Right ventricle myocardium superior (tissue), 1 donor: ENCODE measurements at places on chromosomes 12 and 14.

GRCh38 chr12:18799561-18799960, 61.6 kb downstream of the CAPZA3 start:
- no peak for DNase-seq

- no peak for DNase-seq
These were observed 12.3 kb downstream of the BRAP start for GRCh38 chr12:111673503-111673902.

GRCh38 chr14:32244404-32244803, 41.3 kb upstream of the RNU6-8 start:
- no peak for DNase-seq

- DNase-seq = no peak
These were observed 37.0 kb downstream of the WASHC3 start for GRCh38 chr12:102024765-102025164.

DNA sequence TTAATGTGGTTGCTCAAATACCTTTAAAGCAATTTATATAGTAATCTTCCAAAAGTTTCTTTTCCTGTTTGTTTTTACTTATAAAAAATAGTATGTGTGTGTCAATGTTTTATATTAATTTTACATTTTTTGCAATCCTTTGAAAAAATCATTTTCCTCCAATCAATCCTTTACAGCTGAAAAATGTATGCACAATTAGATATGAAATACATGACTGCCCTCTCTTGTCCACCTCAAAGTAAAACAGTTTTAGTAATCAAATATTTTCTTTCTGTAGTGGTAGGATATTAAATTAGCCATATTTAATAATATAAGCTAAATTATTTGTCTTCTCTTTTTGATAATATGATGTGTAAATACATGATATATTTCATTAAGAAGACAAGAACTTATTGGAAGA, 269.9 kb downstream of the ADAMTS20 start:
- DNase-seq = no peak

GRCh38 chr12:27271206-27271605, 27.1 kb downstream of the STK38L start:
- no peak for DNase-seq

DNA sequence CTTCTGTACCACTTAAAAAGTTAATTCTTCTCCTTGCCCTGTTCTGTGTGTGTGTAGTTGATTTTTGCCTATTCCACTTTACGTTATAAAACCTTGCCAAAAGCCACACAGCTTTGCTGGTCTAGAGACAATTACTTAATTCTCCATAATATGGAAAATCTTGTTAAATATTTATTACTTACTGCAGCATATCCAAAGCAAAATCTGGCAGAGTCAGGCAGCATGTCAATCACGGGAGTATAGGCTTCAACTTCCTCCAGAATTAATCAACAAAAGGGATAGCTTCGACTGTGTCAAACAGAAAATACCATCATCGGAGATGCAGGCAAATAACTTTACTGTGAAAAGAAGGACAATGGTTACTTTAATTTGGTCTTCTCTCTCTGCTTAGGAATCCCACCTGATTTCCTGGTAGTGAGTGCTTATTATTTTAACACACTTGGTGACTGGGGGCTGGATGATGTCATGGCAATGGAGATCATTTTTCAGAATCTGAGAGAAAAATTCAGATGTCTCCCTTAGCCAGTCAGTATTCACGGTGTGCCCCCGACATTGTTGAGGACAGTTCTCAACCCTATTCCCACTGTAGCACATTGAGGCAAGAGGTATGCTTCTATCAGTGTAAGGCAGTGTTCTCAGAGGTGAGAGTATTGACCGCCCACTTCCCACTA, 3.7 kb upstream of the MSRB3 start:
- no peak for DNase-seq

DNA sequence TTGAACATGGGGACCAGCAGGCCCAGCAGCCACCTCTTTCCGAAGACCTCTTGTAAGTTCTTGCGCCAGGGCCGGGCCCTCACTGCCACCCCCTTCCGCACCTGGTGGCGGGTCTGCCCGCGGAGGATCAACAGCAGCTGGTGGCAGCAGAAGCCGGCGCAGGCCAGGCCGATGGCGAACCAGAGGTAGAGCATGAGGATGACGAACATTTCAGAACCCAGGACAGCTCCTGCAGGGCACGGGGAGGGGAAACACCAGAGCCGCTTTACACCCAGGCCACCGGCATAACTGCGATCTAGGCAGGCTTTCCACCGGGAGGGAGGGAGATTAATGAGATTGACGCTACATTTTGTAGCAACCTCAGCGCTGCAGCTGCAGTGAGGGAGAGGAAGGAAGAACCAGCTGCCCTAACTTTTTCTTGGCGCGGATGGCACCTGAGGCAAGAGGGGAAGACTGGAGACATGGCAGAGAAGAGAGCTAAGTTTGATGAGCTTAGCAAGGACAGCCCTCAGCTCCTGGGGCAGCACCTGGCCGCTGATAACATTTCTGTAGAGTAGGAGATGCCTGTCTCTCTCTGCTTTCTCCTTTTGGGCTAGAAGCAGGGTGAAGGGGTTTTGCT, 7.8 kb downstream of the ZDHHC22 start:
- DNase-seq = peak; percentile 54

DNA sequence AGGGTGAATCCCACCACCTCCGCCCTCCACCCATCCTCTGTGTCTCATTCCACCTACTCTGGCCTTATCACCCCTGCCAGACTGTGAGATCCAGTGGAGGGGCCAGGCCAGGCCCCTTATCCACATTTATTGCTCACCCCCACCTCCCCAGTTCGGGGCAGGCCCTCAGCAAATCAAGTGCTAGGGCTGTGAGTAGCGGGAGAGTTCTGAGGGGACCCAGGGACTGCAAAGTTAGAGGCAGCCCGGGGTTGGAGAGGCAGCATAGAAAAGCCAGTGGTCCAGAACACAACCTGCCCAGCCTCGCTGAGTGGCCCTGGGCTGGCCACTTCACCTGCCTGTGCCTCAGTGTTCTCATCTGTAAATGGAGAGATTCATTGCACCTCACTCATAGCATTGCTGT, 27.2 kb upstream of the ACTN1 start:
- DNase-seq = no peak

- DNase-seq = no peak
These were observed 110.2 kb downstream of the SNAPC1 start for GRCh38 chr14:61872452-61872851.

GRCh38 chr12:25182765-25183164, 12.2 kb downstream of the DNAI7 start:
- DNase-seq = no peak

- no peak for DNase-seq
These were observed 1.3 kb downstream of the GPN3 start for GRCh38 chr12:110466791-110467190.

DNA sequence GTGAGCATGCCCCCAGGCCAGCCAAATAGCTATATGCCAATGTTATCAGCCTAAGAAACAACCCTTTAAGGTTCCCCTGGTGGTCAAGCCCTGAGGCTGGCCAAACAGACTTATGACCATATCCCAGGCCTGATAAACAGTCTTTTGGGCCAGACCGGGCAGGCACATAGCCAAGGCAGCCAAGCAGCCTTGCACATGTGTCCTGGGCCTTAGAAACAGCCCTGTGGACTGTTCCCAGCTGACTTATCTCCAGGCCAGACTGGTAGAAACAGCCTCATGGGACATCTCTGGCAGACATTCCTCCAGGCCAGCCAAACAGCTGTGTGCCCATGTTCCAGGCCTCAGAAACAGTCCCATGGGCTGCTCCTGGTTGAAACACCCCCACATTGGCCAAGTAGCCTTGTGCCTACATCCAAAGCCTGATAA, 295.0 kb upstream of the MGAT4C start:
- peak; percentile 64 for DNase-seq

GRCh38 chr12:93177208-93178153, 200.2 kb upstream of the NUDT4 start:
- DNase-seq = no peak

GRCh38 chr12:102465762-102466560, 14.4 kb downstream of the IGF1 start:
- no peak for DNase-seq

DNA sequence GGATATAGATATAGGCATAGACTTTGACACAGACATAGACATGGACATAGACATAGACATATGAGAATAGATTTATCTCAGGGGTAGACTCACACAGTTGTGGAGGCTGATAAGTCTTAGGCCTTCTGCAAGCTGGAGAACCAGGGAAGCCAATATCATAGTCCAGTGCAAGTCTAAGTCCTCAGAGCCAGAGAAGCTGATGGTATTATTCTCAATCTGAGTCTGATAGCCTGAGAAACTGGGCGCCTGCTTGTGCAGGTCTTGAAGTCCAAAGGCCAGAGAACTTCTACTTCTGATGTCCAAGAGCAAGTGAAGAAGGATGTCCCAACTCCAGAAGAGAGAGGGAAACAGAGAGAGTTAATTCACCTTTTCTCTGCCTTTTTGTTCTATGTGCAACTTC, 476.5 kb downstream of the SLC6A15 start:
- DNase-seq = no peak

DNA sequence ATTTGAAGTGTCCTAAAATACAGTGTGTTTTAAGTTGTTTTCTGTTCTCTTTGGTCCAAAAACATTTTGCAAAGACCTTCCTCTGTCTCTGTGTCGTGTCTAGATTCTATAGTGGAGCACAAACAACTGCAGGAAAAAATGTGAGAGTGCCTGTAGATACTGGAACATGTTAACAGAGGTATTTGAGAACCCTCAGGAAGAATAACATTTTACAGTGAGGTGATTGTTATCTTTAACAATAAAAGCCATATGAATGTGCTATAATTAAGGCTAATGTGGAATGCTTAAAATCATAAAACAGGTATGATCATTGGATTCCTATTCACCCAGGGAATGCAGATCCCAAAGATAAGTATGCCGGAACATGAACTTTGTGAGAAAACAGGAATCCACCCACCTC, 98.0 kb downstream of the SAMD4A start:
- DNase-seq = no peak

DNA sequence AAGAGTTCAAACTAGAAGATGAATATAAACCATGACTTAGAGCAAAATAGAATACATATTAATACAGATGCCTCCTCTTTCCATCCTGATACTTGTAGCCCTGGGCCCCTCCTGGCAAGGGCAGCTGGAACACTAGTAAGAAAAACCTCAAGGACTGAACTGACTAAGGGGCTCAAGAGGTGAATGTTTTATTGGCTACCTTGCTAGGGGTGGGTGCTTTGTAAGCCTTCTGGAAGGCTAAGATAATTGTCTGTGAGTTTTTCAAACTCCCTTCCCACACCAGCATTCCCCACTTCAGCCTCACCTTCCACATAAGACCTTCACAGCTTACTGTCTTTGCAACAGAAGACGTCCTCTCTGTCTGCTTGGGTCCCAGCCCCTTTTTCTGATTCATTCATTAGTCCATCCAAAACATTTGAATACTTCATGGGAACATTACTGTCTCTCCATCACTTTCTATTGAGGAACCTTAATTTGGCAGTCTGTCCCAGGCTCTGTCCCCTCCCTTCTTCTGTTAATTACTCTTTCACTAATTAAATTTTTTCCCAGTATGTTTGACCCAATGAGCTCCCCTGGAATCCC, 1.1 kb upstream of the MARCHF9 start:
- DNase-seq = no peak

GRCh38 chr14:24307575-24308341, at the start of gene CIDEB:
Gene CIDEB, minus strand, starts transcription at chr14:24307977. Its CDS starts 119 bp downstream, at chr14:24307858.
- peak; percentile 70 for DNase-seq

DNA sequence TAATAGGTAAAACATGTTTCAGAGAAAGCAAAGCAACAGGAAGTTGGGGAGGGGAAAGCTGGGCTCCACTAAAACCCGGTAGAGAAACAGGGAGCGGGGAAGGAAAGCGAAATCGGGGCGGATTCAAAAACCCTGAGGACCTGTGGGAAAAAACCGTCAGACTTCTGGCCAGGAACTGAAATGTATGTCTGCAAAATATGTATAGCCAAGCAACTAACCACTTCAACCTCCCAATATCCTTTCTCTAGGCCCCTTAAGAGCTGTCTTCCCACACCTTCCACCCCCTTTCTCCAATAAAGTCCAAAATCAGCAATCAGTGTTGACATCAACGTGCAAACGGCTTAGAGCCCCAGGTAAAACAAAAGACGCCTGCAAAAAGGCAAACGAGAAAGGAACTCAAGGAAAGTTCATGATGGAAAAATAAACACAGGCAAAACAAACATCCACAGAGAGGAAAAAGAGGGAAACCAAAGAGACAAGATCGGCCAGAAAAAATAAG, 32.8 kb downstream of the SIX1 start:
- DNase-seq = no peak

- DNase-seq = no peak
These were observed 3.6 kb downstream of the TTC5 start for GRCh38 chr14:20302042-20302755.

DNA sequence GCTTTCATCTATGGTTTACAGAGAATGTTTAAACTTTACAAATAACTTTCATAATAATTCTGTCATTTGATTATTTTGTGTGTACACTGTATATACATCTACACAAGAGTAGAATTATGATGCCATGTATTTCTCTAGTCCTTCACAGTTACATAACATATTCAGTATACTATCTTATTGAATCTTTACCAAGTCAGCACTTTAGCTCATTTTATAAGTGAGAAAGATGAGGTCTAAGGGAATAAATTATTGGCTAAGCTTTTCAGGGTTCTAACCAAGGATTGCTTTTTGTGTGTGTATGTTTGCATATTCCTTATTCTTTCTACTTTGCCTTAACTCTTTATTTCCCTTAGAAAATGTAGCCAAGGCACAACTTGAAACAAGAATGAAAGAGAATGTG, 84.3 kb upstream of the PTPRQ start:
- DNase-seq = no peak

GRCh38 chr12:18992336-18992735, 137.2 kb upstream of the PLEKHA5 start:
- DNase-seq = no peak

DNA sequence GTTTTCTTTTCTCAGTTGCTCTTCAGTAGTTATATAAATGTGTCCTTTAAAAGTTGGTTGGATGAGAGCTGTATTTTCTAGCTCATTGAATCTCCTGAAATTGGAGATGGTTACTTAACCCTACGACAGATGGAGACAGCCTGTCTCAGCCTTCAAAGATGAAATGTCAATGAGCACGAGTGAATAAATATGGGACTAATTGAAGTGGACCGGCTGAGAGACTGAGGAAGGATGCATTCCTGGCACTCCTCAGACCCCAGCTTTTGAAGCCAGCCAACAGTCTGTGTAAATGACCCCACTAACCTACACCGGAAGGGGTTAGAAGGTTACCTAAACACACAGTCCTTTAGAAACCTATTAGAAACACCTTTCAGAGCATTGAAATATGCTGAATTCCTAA, 46.6 kb downstream of the PDZRN4 start:
- no peak for DNase-seq

GRCh38 chr14:105180592-105181548, at the start of gene NUDT14:
Gene NUDT14, minus strand, starts transcription at chr14:105181312. Its CDS starts 103 bp downstream, at chr14:105181209.
- DNase-seq = peak; percentile 82

DNA sequence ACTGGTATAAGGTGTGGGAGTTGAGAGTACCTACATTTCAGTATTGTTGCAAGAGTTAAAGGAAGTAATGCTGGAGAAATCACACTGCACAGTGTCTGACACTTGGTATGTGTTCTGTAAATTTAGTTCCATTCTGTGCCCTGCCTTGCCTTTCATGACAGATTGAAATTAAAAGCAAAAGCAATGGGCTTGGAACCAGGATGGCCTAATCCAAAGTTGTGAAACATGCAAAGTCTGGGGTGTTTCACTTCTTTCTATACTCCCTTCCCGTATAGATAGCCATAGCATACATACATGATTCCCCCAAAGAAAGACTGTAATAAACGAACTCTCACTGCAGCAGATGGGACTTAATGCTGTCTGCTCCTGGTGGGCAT, 281.1 kb downstream of the NRXN3 start:
- no peak for DNase-seq
